GM12878 (cell line): ENCODE measurements at places on chromosomes 5 and 9. TPM values are rescaled to one million over a fixed set of nuclear protein-coding genes. Genes with fewer than 3 reads are reported as not detected.

The NOXA1 gene
- total RNA-seq: not detected in 2 replicates

The PCDHGC5 gene
- 0.72 and 0.87 TPM in 2 replicates for total RNA-seq

The GLIPR2 gene
- total RNA-seq: 2.6 and 3.5 TPM in 2 replicates

The KIF27 gene
- total RNA-seq: 1.4 and 2.2 TPM in 2 replicates

The LCN2 gene
- total RNA-seq: not detected in 2 replicates

The WDR38 gene
- not detected in 2 replicates for total RNA-seq

The LVRN gene
- total RNA-seq: not detected in 2 replicates

The GMCL2 gene
- total RNA-seq: not detected in 2 replicates

The SH3TC2 gene
- total RNA-seq: not detected in 2 replicates

The SPINK4 gene
- total RNA-seq: not detected in 2 replicates

The PPP3R2 gene
- not detected in 2 replicates for total RNA-seq

The PMPCA gene
- total RNA-seq: 85.9 and 89.8 TPM in 2 replicates

The STPG3 gene
- total RNA-seq: not detected in 2 replicates

The DRD1 gene
- total RNA-seq: not detected in 2 replicates

The NDUFA8 gene
- total RNA-seq: 59.1 and 59.2 TPM in 2 replicates

The SPATA31A3 gene
- not detected in 2 replicates for total RNA-seq

The TMC1 gene
- 0.23 TPM in 1 of 2 replicates, not detected in the other for total RNA-seq

The TTC39B gene
- total RNA-seq: 2.4 and 3.6 TPM in 2 replicates

The SLC1A1 gene
- 19.1 and 19.4 TPM in 2 replicates for total RNA-seq

The FOXD4L6 gene
- total RNA-seq: not detected in 2 replicates

The PCDHB16 gene
- not detected in 2 replicates for total RNA-seq

The AQP3 gene
- total RNA-seq: 3.4 and 4.8 TPM in 2 replicates

The CAMLG gene
- total RNA-seq: 25.7 and 28.8 TPM in 2 replicates

The NIPAL4 gene
- 9.7 and 10.5 TPM in 2 replicates for total RNA-seq

The TRMT10B gene
- total RNA-seq: 4.7 and 5.9 TPM in 2 replicates

The VCAN gene
- 12.3 and 15.2 TPM in 2 replicates for total RNA-seq

The F2RL2 gene
- not detected in 2 replicates for total RNA-seq

The TMEM267 gene
- total RNA-seq: 11.3 and 11.7 TPM in 2 replicates

The SHC3 gene
- total RNA-seq: 0.03 TPM in 1 of 2 replicates, not detected in the other

The SUSD3 gene
- total RNA-seq: 37.6 and 39.8 TPM in 2 replicates

The CHSY3 gene
- not detected in 2 replicates for total RNA-seq

The DIAPH1 gene
- total RNA-seq: 159 and 168 TPM in 2 replicates

The KCNMB1 gene
- 3.5 and 3.8 TPM in 2 replicates for total RNA-seq

The CAVIN4 gene
- total RNA-seq: 0.13 TPM in 1 of 2 replicates, not detected in the other

The GAS1 gene
- not detected in 2 replicates for total RNA-seq
